Kidney (tissue), 22 donors: ENCODE measurements at places on chromosomes 4 and X. TPM values are rescaled to one million over a fixed set of nuclear protein-coding genes. Genes with fewer than 3 reads are reported as not detected.

Gene ATP5ME
- total RNA-seq, result 248 TPM

Gene PDE5A
- total RNA-seq, result 29.4 TPM

Gene CCDC110
- 4.5 TPM for total RNA-seq

Gene RRAGB
- 23.7 TPM for total RNA-seq

Gene GAGE12J
- not detected for total RNA-seq

Gene SASH3
- 18.3 TPM for total RNA-seq

Gene PLP2
- 139 TPM for total RNA-seq

Gene PAGE2
- not detected for total RNA-seq

Gene ATP7A
- total RNA-seq, result 11.9 TPM

Gene DUX4
- total RNA-seq, result not detected

Gene ANKRD50
- 12.1 TPM for total RNA-seq

Gene MAGEC3
- total RNA-seq, result not detected

Gene TLR6
- total RNA-seq, result 6.1 TPM

Gene HMX1
- not detected for total RNA-seq
